ENCODE measurements at places on chromosomes 6 and 20.

DNA sequence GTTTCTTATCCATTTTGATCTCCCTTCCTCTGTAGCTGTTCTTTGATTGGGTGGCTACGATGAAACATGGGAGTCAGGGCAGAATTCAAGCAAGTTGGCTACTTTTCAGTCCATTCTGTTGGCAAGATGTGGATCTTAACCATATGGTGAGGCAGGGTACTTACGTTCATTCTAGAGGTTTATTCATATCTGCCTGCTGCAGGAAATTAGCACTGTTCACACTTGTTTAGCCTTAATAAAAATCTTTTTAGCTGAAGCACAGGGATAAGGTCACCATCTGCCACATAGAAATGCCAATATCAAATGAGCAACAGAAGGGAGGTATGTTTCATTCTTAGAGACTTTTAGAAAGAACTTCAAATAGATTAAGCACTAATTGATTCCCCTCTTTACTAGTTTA is 83.9 kb downstream of the GRIK2 start:
- DNase-seq = no peak

GRCh38 chr20:34621383-34622367 is 55.2 kb downstream of the PIGU start:
- DNase-seq = no peak

DNA sequence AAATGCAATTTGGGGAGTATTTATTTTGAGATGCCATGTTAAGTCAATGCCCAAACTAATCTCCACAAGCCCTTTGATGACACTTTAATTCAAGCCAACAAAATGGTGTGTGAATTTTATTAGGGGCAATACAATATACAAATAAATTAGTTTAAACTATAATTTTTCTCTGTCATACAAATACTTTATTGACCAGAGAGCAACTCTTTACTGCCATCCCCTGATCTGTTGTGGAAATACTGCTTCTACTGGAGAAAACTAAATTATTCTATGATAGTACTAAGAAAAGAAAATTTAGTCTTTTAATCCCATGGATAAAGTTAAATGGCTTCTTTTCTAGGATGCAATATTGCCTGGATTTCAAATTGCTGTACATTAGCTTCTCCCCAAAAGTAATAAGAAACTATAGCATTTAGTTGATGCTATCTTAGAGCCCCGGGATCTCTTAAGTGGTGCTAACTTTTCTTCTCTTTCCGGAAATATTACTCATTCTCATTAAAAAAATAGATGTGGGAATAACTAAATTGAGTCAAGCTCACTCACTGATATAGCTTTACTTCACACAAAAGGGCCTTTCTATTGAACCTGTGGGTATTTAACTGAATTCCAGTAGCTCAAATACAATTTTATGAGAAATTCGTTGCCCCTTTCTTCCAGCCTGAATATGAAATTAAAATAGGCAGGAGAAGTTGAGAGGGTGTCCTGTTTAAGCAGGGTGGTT is 49.2 kb downstream of the SMPDL3A start:
- peak; percentile 21 for DNase-seq

DNA sequence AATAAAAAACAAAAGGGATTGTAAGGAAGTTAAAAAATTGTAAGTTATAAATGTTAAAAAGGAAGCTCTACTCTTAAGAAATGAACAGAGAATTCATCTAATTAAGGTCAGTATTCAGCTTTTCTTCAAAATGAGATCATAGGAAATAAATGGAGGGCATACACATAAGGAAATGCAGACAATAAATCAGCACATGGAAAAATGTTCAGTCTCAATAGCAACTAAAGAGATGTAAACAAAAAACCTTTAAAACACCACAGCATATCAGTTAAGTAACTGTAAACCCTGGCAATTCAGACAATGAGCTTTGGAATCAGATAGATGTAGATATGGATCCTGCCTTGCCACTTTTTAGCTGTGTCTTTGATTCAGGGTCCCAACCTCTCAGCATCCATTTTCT is 24.0 kb upstream of the CLIC5 start:
- no peak for DNase-seq

DNA sequence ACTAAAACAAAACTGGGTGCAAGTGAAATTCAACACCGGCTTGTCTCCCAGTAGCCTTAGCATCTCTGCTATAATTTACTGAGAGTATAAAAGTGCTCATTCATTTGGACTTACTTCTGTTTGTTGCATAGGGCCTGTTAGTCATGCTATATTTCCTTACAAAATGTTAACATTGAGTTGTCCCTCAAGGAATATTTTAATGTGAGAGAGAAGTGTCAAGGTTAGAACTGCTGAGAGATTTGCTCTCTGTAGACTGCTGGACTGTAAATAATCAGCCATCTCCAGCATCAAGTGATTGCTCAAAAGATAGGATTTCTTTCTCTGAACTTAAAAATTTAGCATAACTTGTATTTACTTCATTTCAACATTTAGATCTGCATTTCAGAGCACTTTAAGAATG is 328.5 kb upstream of the AGPAT4 start:
- no peak for DNase-seq

- no peak for DNase-seq
Observed at GRCh38 chr20:20227013-20227571, 140.8 kb upstream of the INSM1 start.

DNA sequence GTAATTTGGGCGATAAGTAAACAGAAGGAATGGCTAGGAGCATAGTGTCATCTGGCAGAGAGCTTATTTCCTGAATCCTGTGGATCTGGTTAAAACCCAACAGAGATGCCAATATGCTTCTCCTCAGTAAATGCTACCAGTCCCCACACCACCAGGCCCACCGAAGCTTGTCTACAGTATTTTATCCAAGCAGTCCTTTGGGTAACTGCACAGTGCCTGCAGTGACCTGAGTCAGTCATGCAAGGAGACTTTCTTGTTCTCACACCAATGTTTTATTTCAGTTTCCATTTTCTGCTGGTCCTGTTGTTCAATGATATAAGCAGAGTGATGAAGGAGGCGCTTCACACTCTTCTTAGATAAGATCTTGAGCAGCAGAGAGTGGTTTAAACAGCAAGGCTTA is 326.3 kb downstream of the RIMS1 start:
- DNase-seq = no peak

- DNase-seq = no peak
Observed at GRCh38 chr6:38149531-38149930, 330.0 kb downstream of the ZFAND3 start.
